ENCODE measurements at places on chromosomes 12 and 14.

GRCh38 chr12:8689681-8690080, 8.1 kb upstream of the RIMKLB start:
- DNase-seq = no peak

GRCh38 chr12:45259675-45260074, 43.8 kb downstream of the ANO6 start:
- DNase-seq = peak; percentile 72

DNA sequence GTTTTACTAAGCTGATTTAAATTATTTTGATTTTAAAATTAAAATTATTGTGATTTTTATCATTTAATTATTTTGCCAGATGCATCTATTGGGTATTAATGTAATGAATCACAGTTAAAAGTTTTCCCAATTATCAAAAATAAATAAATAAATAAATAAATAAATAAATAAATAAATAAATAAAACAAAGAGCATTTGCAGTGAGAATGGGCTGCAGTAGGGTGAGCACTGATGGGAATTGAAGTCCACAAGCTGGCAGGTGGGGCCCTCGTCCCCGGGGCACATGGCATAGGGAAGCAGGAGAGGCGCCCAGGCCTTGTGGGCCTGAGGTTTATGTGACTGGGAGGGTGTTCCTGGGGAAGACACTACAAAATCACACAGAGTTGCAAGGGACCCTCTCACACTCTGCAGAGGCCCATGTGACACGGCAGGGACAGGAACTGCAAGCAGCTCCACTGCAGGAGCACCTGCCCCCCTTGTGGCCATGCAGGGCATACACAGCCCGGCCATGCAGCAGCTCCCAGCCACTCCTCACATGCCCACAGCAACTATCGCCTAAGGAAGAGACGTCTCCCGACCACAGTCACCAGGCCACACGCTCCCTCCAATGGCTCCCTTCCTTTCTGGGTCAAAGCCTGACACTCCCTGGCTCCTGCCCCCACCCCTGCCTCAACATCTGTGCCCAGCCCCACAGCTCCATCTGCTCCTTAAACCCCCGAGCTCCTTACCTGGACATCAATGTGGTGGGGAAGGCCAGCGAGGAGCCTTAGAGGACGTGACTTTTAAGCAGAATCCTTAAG, 256.3 kb upstream of the SFSWAP start:
- DNase-seq = peak; percentile 5

DNA sequence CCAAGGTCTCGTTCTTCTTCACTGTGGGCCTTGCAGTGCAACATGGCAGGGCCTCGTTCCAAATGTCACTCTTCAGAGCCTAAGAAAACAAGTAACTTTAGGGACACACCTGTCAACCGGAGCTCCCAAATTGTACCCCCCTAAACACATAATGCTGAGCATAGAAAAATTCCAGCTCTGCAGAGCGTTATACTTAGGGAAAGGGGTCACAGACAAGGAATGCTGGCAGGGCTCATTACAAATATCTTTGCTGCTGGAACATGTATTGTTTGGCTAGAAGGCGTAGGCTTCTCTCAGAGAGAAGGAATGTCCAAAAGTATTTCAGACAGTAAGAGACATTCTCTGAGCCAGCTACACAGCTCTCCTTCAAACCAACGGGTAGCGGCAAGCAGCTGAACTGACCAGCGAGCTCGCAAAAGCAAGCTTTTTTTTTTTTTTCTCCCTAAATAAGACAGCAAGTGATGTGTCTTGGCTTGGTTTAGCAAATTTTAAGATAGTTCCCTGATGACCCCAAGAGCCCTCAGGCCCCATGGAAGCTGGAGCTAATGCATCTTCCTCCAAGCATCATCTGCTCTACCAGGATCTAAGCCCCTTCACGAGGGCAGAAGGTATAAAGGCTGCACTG, 24.5 kb downstream of the SSH1 start:
- peak; percentile 87 for DNase-seq

DNA sequence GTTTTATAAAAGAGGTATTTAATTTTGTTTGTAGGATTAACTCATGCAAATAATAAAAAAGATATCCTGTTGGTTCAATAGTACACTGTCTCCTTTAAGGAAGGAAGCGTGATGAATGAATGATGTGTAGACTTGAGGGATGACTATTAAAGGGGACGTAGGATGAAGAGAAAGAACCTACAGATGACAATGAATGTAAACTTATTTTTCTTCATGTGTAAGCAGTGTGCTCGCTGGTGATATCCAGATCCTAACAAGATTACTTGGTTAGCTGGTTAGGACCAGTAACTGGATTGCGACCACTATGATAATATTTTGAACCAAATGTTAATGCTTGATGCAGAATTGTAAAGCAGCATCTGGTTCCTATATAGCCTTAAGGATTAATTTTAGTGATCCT, 2.6 kb downstream of the ARF6 start:
- peak; percentile 43 for DNase-seq

- no peak for DNase-seq
These were observed 42.1 kb downstream of the C14orf132 start for GRCh38 chr14:96081224-96081623.

DNA sequence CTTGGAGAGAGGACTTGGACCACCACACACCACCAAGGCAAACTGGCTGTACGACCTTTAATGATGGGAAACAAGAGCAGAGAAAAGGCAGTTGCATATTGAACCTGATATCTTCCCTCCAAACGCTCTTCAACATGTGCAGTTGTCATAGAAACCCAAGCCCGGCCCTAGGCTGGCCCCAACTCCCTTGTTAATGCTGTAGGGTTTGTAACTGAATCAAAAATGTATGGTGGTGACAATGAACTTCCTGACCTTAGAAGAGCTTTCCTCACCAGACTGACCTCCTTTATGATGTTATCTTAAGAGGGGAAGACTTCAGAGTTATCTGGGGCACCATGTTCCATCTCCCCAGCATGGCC, 12.3 kb downstream of the APOLD1 start:
- DNase-seq = no peak

DNA sequence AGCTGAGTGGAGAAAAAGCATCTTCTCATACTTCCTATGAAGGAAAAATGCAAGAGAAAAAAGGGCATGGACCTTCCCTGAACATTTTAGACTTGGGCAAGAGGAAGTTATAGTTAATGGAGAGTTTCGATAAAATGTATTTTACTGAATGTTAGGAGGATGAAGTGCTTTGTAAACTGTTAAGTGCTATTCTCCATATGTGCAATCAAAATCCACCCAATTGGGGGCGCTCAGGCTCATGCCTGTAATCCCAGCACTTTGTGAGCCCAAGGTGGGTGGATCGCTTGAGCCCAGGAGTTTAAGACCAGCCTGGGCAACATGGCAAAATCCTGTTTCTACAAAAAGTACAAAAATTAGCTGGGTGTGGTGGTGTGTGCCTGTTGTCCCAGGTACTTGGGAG, 1.9 kb upstream of the CNPY2 start:
- no peak for DNase-seq

DNA sequence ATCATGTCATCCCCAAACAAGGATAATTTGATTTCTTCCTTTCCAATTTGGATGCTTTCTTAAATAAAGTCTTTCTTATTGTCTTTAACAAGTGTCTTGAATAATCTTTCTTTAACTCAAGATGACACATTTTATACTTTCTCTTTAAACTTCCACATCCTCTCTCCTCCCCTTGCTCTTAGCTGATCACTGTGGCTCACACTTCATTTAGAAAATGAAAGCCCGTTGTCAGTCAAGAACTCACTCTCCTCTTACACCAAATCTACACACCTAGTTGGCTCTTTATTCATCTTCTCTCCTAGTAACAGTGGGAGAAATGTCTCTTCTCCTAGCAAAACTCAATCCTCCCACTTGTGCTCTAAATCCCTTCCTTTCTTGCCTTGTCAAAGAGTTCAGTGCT, 10.4 kb upstream of the RMST start:
- DNase-seq = no peak

GRCh38 chr14:58907803-58908202, 270.0 kb downstream of the DACT1 start:
- no peak for DNase-seq

- peak; percentile 66 for DNase-seq
These were observed 40.6 kb upstream of the LRTM2 start for GRCh38 chr12:1779783-1780182.

GRCh38 chr12:75511116-75512048, at the start of gene KRR1:
Gene KRR1, minus strand, starts transcription at chr12:75511609. Its CDS starts 12 bp downstream, at chr12:75511597.
- DNase-seq = peak; percentile 99

DNA sequence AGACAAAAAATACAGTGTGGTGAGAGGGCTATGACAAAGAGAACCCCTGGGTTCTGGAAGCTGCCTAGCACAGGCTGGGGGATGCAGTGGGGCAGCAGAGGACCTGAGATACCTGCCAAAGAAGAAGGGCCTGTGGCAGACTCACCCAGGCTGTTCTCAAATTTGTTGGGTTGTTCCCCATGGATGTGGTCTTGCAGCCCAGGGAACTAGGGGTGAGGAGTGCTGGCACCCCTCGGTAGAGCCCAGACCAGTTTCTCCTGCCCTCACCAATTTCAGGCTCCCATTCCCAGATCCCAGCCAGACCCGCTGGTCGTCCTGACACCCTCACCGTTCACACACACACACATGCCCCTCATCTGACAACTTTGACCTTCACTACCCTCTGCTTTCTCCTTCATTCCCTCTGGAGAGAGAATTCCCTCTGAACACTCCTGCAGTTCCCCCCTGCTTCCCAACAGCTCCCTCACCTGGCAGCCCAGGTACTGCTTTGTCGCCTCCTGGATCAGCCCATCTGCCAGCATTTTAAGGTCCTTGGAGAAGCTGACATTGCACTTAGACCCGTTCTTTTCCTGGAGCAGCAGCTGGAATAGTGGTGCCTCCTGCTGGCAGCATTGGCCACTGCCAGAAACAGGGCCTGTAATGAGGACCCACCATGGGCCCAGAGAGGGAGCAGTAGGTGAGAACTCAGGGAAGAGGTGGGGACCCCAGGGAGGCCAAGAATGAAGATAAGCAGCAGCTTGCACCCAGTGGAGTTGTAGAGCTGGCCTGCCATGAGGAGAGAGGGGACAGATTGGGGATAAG, 5.9 kb upstream of the GDF11 start:
- DNase-seq = peak; percentile 77

DNA sequence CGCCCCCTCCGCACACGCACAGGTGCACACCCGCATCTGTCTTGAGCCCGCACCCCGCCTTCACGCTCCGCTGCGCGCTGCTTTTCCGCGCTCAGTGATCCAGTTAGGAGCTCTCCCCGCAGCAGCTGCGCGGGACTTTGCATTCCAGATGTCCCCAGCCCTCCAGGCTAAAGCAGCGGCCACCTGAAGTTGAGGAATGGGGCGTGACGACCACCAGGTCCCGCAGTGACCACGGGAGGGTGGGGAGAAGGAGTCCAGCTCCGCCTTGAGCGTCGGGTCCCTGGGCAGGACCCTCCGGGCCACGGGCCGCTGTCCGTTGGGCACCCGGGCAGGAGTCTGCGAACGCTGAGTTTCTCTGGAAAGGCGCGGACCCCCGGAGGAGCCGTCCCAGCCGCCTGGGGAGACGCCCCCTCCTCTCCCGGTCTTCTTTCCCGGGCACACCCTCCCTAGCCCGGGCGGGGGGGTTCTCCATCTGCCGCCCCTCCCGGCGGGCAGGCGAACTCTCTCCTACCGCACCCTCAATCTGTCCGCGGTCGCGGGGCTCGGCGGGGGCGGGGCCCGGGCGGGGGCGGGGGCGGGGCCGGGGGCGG, 334 bp upstream of the TMEM132C start:
- no peak for DNase-seq

- peak; percentile 30 for DNase-seq
These were observed 650 bp downstream of the GALC start for GRCh38 chr14:87992346-87992717.

GRCh38 chr12:68620519-68621471, 10.1 kb downstream of the RAP1B start:
- DNase-seq = no peak

DNA sequence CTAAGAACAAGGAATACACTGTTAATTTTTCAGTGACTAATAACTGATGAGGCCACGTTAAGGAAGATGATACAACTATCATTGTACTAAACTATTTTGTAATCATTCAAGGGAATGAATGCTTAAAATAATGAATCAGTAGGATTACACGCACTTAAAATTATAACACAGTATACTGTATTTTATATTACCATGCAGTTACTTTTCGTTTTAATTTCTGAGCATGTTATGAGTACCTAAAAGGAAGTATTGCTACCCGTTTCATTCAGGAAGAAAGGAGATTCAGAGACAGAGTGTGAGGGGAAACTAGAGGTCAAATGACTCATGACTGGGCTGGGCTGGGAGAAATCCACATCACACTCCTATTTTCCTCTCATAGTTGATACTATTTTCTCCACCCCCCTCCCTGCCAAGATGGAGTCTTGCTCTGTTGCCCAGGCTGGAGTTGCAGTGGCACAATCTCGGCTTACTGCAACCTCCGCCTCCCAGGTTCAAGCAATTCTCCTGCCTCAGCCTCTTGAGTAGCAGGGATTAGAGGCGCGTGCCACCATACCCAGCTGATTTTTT, 202.0 kb downstream of the PPM1H start:
- DNase-seq = peak; percentile 82

GRCh38 chr12:51889216-51890132, 1.6 kb downstream of the ANKRD33 start:
- DNase-seq = no peak

GRCh38 chr14:38107216-38107631, 100.5 kb upstream of the SSTR1 start:
- DNase-seq = no peak

GRCh38 chr12:16553457-16553856, 52.5 kb downstream of the LMO3 start:
- DNase-seq = peak; percentile 15

- DNase-seq = no peak
These were observed 440 bp upstream of the ISM2 start for GRCh38 chr14:77498984-77499527.

- peak; percentile 23 for DNase-seq
These were observed 41.5 kb downstream of the BEST3 start for GRCh38 chr12:69657376-69658137.

DNA sequence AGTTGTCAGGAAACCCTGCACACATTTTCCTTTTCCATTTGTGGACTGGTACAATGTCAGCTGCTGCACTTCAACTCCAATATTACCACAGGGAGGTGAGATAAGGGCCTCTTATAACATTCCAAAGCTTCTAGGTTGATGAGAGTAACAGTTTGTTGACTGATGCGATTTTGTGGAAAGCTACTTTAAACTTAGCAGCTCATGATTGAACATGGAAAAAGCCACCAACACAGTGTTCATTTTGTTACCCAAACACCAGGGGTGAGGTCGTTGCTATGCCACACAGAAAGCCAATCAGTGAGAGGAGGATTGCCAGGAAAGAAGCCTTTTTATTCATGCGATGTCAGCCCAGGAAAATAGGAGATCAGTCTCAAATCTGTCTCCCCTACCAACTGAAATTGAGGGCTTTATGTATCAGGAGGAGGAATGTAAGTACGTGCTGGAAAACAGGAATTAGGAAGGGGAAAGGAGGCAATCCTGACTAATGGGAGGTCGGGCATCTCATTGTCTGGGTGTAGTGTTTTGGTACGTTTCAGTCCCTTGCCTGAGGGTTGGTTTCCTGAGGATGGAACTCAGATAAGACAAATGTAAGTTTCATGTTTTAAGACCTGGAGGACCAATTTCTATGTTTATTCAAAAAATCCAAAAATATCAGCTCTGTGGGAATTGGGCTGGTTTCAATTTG, 92.7 kb upstream of the PLEKHA5 start:
- no peak for DNase-seq
